KBM-7 (cell line): ENCODE measurements at places on chromosomes 1 and 21.

GRCh38 chr1:11731691-11732283 lies 4.1 kb upstream of the AGTRAP start:
- DNase-seq = no peak

DNA sequence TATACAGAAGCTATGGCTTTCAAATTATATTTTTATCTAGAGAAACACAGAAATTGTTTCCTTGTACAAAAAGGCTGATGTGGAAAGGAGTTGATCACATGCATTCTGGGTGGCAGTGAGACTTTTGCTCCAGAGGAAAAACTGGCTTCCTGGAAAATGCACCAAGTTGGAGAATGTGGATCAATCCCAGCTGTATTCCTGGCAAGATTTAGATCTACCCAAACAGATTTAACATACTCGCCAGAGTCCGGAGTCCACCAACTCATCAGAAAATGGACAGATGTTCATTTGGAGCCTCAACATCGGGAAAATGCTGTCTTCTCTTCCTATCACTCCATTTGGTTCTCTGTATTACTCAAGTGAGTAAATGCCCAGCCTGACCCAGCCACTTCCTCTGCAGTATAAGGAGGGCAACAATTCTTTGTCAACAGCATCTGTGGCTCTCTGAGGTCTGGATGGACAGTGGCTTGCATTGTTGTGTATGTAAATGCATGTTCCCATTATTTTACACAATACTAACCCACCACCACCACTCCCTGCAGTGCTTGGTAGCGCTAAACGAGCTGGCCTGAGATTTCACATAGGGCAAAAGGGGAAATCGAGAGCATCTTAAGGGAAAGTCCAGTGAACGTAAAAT lies 226.2 kb upstream of the IRF2BP2 start:
- DNase-seq = no peak

GRCh38 chr1:31007462-31007991 lies 58.0 kb downstream of the PUM1 start:
- no peak for DNase-seq

- DNase-seq = no peak
These were observed 7.1 kb upstream of the IER5 start for GRCh38 chr1:181081395-181081794.

DNA sequence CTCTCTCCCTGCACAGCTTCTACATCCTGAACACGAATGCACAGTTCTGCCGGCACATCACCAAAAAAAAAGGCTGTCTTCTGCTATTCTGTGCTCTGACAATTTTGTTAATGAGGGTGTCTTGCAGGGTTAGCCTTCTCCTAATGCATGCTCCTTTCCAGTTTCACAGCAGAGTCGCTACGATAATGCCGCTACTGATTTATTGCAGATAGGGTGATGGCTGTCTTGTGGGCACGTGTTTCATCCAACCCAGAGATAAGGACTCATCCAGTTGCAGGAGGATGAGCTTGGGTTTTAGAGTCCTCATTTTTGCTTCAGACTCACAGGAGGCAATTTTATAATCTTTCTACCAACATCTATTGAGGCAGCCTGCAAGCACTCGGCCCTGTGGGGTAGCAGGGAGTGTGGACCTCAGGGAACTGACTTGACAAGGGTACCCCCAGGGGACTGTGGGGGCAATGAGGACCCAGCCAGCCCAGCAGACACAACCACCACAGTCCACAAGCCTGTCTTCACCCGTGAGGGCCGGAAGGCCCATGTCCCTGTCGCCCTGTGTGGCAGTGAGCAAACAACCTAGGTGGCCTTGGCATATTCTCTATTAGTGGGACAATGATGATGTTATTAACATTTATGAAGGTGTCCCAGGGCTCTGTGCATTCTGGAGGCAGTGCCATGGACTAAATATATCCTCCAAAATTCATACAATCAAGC lies 15.4 kb upstream of the UTS2 start:
- DNase-seq = no peak

DNA sequence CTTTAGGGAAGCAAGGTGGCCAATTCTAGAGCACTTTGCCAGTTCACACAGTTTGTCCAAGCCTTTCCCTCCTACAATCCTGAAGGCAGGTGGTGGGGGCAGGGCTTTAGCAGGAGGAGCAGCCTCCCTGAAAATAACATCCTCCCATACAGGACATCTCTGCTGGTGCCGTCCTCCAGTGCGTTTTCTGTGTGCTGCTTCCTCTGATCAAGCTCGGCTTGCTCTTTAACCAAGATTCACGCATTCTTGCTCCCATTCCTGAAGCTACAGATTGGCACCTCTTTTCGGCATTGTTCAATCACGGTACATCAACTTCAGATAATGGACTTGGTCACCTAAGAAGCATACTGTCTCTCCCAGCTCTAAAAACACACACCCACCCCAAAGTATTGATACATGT lies 7.5 kb upstream of the DPT start:
- no peak for DNase-seq

GRCh38 chr1:232620356-232620969 lies 9.5 kb downstream of the SIPA1L2 start:
- DNase-seq = peak; percentile 43

GRCh38 chr1:59596432-59596831 lies 218.3 kb upstream of the HOOK1 start:
- DNase-seq = no peak

DNA sequence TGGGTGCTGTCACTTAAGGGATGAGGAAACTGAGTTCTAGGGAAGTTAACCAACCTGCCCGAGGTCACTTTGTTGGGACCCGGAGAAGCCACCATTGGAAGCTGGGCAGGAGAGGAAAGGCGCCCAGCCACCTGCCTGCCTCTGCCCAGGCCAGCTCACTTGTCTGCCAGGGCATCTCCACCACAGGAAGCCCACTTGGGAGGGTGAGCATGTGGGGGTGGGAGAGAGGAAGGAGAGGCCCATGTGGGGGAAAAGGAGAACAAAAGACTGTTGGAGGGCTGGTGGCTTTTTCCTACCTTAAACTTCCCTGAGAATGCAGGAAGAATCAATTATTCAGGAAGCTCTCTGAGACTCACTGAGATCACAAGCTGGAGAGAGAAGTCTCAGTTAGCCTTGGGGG lies 43.8 kb upstream of the SELENON start:
- DNase-seq = peak; percentile 28

DNA sequence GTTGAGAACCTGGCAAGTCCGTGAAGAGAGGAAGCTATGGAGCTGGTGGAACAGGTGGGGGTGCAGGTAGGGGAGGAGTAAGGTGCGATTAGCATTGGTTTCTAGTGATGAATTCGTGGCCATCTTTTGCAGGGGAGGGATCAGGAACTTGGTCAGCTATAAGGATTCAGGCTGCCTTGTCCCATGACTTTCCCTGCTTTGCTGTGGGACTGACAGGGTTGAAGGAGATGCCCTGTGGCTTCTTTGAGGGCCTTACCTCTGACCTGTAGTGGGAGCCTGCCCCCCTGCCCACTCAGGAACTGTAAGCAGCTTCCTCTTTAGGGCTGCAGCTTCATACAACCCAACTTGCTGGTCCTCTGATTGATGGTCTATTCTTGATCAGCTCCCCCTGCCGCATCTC lies 84.7 kb upstream of the CD34 start:
- no peak for DNase-seq

DNA sequence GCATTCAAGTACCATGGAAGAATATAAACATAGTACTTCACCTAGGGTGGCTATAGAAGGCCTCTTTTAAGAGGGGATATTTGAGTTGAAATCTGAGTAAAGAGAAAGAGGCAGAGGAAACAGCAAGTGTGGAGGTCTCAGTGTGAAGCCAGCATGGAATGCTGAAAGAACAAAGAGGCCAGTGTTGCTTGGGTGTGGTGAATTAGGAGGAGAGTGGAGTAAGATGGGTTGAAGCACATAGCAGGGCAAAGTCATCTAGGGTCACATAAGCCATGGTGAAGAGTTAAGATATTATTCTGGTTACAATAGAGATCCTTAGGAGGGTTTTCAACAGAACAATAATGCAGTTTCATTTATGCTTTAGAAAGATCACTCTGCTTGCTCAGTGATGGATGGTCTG lies 37.5 kb downstream of the C1orf141 start:
- DNase-seq = no peak

DNA sequence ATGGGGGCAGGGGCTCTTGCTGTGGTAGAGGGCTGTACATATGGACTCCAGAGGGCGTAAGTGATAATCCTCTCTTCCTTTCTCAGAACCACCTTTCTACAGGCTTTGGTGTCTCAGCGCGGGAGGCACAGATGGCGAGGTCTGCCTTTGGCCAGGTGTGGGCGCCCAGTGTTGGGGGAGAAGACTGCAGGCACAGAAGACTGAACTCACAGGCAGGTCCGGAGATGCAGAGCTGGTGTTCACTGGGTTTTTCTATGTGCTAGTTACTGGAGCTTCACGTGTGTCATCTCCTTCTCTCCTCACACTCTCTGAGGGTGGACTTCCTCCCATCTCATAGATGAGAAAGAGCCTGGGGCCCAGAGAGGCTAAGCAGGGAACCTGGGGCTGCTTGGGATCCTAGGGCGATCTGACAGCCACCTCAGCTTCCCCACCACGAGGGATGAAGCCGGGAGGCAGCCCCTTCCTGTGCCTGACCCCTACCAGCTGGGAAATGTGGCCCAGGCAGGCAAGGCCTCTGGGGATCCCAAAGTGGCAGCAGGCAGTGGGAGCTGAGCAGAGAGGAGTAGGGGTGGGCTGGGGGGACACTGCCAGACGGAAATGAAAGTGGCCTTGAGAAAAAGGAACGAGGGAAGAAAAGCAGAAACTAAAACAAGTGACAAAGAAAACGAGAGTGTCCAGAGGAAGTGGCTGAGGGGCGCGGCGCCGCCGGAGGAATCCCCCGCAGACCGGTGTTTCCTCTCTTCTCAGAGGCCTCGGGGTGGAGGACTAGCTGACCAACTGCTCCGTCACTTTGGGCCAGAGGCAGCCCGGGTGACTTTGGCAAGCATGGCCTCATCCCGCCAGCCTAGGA lies 191.6 kb downstream of the HIVEP3 start:
- peak; percentile 82 for DNase-seq

- DNase-seq = peak; percentile 61
These were observed 1.2 kb downstream of the LMNA start for GRCh38 chr1:156115514-156116374.

DNA sequence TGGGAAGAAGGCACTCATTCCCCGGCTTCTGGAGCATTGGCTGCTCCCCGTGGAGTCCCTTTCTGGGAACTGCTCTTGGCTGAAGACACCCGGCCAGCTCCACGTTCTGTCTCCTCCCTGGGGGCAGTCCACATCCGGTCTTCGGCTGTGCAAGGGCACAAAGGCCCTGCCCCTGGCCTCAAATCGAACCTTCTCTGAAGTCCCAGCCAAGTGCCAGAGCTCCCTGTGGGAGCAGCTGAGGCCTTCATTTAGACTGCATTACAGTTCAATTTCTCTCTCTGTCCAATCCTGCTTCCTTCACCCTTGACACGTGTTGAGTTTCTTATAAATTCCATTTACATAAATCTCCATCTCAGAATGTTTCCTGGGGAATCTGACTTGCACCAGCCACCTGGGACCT lies 132.9 kb upstream of the POU3F1 start:
- DNase-seq = no peak

- DNase-seq = no peak
These were observed 887.1 kb downstream of the LRRIQ3 start for GRCh38 chr1:73310797-73311381.

GRCh38 chr1:208691012-208691411 lies 446.8 kb upstream of the PLXNA2 start:
- no peak for DNase-seq

DNA sequence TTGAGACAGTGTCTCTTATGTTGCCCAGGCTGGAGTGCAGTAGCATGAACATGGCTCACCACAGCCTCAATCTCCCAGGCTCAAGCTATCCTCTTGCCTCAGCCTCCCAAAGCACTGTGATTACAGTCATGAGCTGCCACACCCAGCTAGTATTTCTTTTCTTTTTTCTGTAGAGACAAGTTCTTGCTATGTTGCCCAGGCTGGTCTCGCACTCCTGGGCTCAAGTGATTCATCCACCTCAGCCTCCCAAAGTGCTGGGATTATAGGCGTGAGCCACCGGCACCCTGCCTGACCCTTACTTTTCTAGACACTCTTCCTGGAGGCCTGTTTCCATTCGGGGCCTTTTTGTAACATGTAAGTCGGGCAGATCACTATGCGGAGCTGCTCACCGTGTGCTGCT lies 30.1 kb upstream of the SRP9 start:
- DNase-seq = no peak

DNA sequence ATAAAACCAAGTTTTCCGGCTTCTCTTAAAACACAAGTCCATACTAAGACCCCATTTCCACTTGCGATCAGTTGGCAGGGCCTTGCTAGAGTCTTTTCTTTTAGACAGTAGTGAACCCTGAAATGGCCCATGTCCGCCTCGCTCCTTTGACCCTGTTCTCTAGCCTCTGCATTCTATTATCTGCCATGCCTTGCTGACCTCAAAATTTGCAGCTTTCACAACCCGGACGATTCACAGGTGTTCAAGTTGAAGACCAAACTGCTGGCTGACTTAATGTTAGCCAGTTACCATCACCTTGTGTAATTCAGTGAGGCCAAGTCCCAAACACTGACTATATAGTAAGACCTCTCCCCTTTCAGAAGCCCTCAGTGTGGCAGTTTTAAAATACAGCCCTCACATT lies 174.2 kb downstream of the PCP4 start:
- no peak for DNase-seq

- DNase-seq = no peak
These were observed 12.5 kb downstream of the RGS8 start for GRCh38 chr1:182671750-182672486.

GRCh38 chr1:228478326-228478725 lies 8.9 kb upstream of the RNF187 start:
- DNase-seq = no peak

- DNase-seq = no peak
These were observed 26.3 kb upstream of the ACTN2 start for GRCh38 chr1:236659792-236660587.

- DNase-seq = no peak
These were observed 2015.8 kb downstream of the NCAM2 start for GRCh38 chr21:23014021-23014420.

DNA sequence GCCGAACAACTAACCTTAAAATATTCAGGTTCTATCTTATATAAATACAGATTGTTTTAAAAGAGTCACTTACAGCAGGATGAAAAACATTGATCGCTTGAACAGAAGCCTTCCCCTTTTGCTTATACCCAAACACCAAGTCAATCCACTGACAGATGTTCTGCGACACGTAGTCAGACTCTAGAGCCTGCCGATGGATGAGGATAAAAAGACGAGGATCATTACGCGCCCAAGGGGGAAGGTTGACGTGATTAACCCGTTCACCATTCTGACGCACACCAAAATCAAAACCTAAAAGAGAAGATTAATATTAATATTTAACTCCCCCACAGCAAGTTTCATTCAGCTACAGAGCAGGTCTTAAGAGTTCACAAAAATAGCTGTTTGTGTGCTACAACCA lies 59.4 kb upstream of the GNG4 start:
- DNase-seq = no peak

GRCh38 chr1:211333906-211334305 lies 7.3 kb downstream of the TRAF5 start:
- DNase-seq = no peak

GRCh38 chr1:198955085-198955484 lies 316.2 kb downstream of the PTPRC start:
- no peak for DNase-seq

- DNase-seq = no peak
These were observed 98.4 kb upstream of the GADD45A start for GRCh38 chr1:67586596-67586995.

- no peak for DNase-seq
These were observed 3.2 kb downstream of the E2F2 start for GRCh38 chr1:23527900-23528249.
